GM12878 (cell line): ENCODE measurements at places on chromosomes 6 and 20. TPM values are rescaled to one million over a fixed set of nuclear protein-coding genes. Genes with fewer than 3 reads are reported as not detected.

FBXO30 gene
- total RNA-seq = 6.9 and 7.2 TPM in 2 replicates

PDE10A gene
- total RNA-seq = 0.03 and 0.16 TPM in 2 replicates

LY6G6F gene
- total RNA-seq = not detected in 2 replicates

MUC21 gene
- total RNA-seq = not detected in 2 replicates

PIGT gene
- total RNA-seq = 39.5 and 45.2 TPM in 2 replicates

SLC32A1 gene
- total RNA-seq = not detected in 2 replicates

GRCh38 chr6:38269461-38270172 lies 370.1 kb downstream of the BTBD9 start:
- peaks cover 2% of the 10 kb centered on the region for H3K4me1 ChIP-seq
- no peak for DNase-seq
- no peaks in the 10 kb centered on the region for H3K27me3 ChIP-seq
- H3K27ac ChIP-seq = no peak overlapping the region
- H3K4me3 ChIP-seq = no peak overlapping the region

- no peaks in the 10 kb centered on the region for H3K27me3 ChIP-seq
- no peak overlapping the region for H3K27ac ChIP-seq
- no peak overlapping the region for H3K4me3 ChIP-seq
Observed at GRCh38 chr6:82484737-82485626, 121.4 kb downstream of the TPBG start.

DNA sequence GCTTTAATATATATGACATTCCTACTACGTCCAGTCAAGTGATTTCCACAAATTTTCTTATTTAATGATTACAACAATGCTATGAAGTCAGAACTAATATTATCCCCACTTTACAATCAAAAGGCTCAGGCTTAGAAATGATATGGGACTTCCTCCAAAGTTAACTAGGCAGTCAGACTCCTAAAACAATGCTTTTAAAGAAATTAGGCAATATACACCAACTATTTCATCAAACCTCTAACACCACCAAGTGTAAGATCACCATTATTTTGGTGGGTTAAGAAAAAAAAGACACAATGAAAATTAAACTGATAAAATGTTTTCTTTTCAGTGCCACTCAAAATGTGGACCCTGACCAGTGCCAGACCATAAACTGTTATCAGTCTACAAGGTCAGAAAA lies 256.1 kb upstream of the RUNX2 start:
- H3K36me3 ChIP-seq = no peaks in the 10 kb centered on the region
- no peak for DNase-seq
- H3K27ac ChIP-seq = no peak overlapping the region
- H3K27me3 ChIP-seq = no peaks in the 10 kb centered on the region
- H3K4me3 ChIP-seq = no peak overlapping the region
- H3K4me1 ChIP-seq = no peaks in the 10 kb centered on the region

- H3K4me3 ChIP-seq = no peak within 1 kb of the TSS
- no peak within 1 kb of the TSS for H3K27ac ChIP-seq
- no peaks in the 10 kb centered on the region for H3K4me1 ChIP-seq
- no peaks in the 10 kb centered on the region for H3K36me3 ChIP-seq
- no peaks in the 10 kb centered on the region for H3K27me3 ChIP-seq
- no peak for DNase-seq
Observed at GRCh38 chr6:55578537-55579363, at the start of gene HMGCLL1. Gene HMGCLL1, minus strand, starts transcription at chr6:55579192. Its CDS starts 137 bp downstream, at chr6:55579055.

GRCh38 chr20:44075191-44075949 lies 111.6 kb downstream of the JPH2 start:
- H3K4me3 ChIP-seq = no peak overlapping the region
- no peak overlapping the region for H3K27ac ChIP-seq
- H3K36me3 ChIP-seq = no peaks in the 10 kb centered on the region
- H3K27me3 ChIP-seq = no peaks in the 10 kb centered on the region

DNA sequence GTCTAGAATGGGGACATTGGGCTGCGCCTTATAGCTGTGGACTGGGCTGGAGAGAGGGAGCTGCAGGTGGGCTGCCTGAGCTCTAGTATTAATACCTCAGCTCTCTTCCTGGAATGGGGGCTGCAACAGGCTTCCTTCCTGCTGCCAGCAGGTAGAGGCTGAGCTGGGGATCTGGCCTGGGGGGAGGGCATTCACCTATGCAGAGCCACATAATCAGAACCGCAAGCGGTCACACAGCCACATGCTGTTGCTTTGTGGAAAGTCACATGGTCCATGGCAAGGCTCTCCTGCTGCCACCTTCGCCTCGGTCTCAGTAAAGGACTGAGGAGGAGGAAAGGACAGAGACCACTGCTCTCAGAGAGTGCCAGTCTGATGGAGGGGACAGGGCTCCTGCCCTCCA lies 35.7 kb downstream of the ITPR3 start:
- H3K27ac ChIP-seq = no peak overlapping the region
- DNase-seq = no peak
- no peaks in the 10 kb centered on the region for H3K27me3 ChIP-seq
- no peaks in the 10 kb centered on the region for H3K4me1 ChIP-seq
- no peak overlapping the region for H3K4me3 ChIP-seq
- no peaks in the 10 kb centered on the region; the same call in 1 of the 2 replicates for H3K36me3 ChIP-seq
